Caki2 (cell line): ENCODE measurements at places on chromosomes 12 and 14. TPM values are rescaled to one million over a fixed set of nuclear protein-coding genes. Genes with fewer than 3 reads are reported as not detected.

DNA sequence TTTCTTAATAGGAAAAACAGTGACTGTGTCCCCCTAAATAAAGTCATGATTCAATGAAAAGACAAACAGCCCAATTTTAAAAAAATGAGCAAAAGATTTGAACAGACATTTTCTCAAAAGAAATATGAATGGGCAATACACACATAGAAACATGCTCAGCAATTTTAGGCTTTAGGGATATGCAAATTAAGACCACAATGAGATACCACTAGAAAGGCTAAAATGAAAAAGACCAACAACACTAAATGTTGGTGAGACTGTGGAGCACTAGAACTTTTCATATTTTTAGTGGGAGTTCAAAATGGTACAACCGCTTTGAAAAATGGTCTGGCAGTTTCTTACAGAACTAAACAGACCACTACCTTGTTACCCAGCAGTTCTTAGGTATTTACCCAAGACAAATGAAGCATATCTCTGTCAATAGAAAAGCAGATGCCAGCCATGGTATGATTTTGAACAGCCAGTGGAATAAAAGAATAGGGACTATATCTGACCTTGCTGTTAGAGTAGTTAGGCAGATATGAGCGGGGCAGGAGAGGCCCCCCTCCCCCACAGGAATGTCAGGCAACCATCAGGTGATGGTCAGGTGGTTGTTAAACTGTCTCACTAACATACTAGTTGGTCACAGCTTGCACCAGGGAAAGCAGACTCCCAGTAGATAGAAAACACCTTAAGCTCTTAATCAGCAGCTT is 108.8 kb downstream of the PRKCH start:
- DNase-seq = peak; percentile 58

TSPAN19 gene
- not detected in 2 replicates for total RNA-seq

KLHDC1 gene
- total RNA-seq = 0.26 TPM in 1 of 2 replicates, not detected in the other

HPD gene
- 12.7 and 13.4 TPM in 2 replicates for total RNA-seq

DNA sequence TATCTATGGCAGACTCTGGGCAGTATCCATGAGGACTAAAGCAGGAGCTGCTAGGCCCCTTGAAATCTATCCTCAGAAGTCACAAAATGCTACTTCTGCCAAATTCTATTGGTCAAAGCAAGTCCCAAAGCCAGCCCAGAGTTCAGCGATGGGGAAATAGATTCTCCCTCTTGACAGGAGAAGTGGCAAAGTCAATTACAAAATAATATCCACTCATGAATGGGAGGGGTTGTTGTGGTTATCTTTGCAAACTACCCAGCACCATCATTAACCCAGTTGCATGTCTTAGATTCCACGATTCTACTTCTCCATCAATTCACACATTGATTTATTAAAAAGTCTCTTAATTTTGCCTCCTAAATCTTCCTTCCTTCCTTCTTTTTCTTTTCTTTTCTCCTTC is 30.7 kb upstream of the STXBP6 start:
- DNase-seq = no peak

DNA sequence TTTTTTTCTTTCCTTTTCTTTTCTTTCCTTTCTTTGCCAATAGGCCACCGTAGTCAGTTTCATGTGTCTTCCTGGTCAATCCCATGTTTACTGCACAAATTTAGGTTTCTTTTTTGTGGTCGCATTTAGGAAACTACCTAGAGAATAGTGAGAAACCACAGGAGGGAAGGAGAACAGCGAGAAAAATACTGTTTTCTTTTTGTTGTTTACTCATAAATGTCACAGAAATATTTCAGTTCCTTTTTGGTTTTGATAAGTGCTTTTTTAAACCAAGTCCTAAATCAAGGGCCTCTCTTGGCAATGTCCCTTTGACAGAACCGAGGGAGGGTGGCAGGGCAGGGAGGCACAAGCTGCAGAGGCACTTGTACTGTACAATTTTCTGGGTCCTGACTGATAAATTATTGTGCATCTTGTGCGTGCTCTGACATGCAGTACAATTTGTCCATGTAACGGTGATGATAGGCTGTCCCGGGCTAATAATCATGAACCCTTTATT is 326.1 kb downstream of the CACNA1C start:
- no peak for DNase-seq

DNA sequence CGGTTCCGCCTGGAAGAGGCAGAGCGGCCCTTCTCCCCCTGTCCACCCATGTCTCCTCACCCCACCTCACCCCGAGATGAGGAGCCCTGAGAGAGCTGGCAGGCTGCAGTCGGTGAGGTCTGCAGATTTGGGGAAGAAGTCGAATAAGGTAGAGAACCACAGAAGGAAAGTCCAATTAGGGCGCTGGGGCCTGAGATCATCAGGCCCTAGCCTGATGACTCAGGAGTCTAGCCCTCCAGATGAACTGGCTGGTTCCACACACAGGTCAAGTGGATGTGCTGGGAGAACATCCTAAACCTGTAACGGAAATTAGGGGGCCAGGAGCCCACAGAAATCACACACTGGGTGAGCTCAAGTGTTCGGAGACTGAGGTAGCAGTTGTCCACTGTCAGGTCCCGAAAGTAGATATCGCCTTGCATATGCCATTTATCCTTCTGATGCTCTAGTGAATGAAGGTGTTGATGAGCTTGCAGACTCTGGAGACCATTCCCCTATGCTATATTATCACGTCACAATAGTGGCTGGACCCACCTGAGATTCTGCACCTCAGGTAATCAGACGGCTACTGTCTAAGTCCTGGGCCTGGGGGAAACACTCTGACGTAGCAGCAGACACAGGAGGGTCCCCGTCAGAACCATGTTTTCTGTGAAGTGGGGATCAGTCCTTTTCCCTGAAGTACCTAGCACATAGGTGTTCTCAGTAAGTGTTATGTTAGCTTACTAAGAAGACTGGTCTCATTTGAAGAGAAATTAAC is 886 bp upstream of the METTL17 start:
- no peak for DNase-seq

- no peak for DNase-seq
These were observed 74.4 kb downstream of the MGST1 start for GRCh38 chr12:16421806-16422205.

HOXC6 gene
- total RNA-seq = 0.68 TPM in 1 of 2 replicates, not detected in the other

CLEC4C gene
- total RNA-seq = not detected in 2 replicates

DNA sequence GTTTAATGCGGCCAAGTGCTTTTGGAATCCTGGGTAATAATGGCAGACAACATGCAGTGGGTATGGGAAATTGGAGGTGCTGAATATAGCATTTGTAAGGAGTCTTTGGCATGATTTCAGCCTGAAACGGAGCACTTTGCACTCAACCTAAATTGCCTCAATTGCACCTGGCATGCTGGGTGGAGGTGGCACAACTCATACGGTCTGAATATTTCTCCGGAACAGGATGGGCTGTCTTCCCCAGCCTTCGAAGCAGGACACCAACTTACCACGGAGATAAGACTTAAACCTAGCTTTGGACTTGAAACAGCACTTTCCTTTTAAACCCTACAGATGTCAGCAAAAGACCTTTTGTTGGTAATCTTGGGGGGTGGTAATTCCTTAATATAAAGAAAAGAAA is 153.7 kb upstream of the SRRM4 start:
- DNase-seq = no peak

DNA sequence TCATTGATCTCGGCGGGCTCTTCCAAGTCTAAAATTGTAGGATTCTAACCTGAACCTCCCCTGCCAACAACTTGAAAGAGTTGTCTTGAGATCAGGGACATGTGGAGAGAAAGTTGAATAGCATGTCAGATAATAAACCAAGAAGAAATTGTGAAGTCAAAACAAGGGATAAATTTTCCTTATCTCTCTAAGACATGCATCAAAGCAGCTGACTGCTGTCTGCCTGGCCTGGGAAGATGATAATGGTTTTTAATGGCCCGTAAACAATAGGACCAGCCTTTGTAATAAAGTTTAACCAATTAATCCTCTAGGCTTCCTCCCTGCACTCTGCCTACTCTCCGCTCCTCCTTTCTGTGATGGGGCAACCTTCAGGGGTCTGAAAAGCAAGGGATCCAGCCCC is 67.9 kb downstream of the DPF3 start:
- no peak for DNase-seq

DNA sequence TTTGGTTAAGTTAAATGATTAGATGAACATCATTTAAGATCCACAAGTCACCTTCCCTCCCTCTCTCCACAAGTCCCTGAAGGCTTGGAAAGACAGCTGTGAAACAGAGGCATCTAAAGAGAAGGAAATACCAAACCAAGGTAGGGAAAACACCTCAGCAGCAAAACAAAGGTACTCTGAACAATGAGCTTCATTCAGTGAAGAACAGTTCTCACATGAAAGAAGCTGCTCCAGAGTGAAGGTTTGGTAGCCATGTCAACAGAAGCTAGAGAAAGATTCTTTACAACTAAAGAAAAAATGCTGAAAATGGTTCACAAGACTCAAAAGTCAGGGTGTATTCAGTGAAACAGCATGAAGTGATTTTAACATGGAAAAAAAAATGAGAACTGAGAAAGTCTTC is 69.4 kb downstream of the FGD6 start:
- DNase-seq = no peak

GRCh38 chr14:87944987-87945604 is 47.9 kb downstream of the GALC start:
- peak; percentile 5 for DNase-seq

DNA sequence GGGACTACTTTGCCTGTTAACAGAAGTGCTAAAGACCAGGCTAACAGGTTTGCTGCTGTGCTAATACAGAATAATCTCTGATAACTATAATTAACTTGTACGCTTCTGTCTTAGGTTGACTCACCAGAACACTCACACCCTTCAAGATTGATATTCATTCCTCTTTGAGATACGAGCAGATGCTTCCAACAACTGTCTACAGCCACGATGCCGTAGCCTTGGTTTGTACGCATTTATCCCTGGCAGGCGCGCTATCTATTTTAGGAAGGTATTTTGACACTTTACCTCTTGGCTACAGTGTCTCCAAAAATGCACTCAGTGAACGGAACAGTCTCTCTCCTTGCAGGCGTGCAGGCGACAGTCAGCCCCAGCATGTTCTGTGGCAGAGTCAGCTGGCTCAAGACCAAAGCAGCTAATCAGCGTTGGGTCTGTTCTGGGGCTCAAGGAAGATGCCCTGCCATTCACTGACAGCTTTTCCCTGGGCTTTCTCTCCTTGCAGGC is 146.4 kb upstream of the PRICKLE1 start:
- DNase-seq = no peak

PLEKHD1 gene
- not detected in 2 replicates for total RNA-seq

SIX1 gene
- total RNA-seq = 15.2 and 22.9 TPM in 2 replicates

ACSS3 gene
- total RNA-seq = 1.2 TPM in 1 of 2 replicates, not detected in the other

- DNase-seq = peak; percentile 87
These were observed at the start of gene ARL1 for GRCh38 chr12:101407436-101408345. Gene ARL1 (minus strand): TSS chr12:101407772. CDS start chr12:101407645, 127 bp downstream.

GRCh38 chr12:1634590-1635191 is 5.7 kb downstream of the WNT5B start:
- DNase-seq = peak; percentile 58

DNA sequence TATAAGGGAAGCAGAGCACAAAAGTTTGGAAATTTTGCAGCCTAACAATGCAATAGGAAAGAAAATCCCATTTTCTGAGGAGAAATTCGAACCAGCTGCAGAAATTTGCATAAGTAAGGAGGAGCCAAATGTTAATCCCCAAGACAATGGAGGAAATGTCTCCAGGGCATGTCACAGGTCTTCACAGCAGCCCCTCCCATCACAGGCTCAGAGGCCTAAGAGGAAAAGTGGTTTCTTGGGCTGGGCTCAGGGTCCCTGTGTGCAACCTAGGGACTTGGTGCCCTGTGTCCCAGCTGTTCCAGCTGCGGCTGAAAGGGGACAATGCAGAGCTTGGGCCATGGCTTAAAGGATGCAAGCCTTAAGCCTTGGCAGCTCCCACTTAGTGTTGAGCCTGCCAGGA is 190.0 kb downstream of the MDGA2 start:
- DNase-seq = no peak
